ENCODE measurements at places on chromosomes 11 and 22.

GRCh38 chr22:42064629-42065028, 6.0 kb downstream of the NAGA start:
- no peak for DNase-seq

- DNase-seq, result no peak
Measured at GRCh38 chr11:119520966-119521365, 98.0 kb upstream of the THY1 start.

DNA sequence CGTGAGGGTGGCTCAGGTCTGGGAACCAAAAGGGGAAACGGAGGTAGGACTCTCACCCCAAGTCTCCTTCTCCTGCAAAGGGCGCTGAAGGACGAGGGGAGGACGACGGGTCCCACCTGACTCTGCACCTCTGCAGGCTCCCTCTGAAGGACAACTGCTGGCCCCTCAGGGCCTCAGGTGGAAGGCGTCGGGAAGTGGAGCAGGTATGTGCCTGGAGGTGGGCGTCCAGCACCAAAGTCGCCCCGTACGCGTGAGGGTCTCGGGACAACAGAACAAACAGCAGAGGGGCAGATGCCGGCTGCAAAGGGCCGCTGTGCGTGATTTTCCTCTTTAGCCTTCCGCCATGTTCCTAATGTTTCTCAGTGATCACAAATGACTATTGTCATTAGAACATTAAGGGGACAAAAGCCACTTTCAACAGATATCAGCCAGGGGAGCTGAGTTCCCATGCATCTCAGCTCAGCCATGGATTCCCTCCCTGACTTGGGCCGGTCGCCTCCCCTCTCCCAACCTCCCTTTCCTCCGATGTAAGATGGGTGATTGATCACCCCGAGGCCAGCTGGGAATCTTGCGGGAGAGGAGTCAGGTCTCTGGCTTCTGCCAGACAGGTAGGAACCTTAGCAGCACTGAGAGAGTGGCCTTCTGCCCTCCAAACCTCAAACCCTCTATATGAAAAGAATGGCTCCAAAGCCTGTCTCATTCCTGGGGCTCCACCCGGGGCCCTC, 836 bp downstream of the SLC16A8 start:
- no peak for DNase-seq

DNA sequence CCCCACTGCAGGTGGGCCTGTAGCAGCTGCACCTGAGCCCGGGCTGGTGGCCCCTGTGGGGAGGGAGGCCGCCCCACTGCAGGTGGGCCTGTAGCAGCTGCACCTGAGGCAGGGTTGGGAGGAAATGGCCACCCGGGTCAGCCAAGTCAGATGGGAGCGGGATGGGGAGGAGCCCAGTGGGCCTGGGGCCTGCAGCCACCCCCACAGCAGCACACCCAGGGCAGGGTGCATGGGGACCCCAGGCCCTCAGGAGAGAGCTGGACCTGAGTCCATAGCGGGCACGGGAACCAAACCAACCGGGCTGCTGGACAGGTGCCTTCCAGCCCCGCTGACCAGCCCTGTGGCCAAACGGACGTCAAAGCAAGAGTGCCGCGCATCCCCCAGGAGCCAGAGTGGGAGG, 61.7 kb downstream of the BRD1 start:
- no peak for DNase-seq

DNA sequence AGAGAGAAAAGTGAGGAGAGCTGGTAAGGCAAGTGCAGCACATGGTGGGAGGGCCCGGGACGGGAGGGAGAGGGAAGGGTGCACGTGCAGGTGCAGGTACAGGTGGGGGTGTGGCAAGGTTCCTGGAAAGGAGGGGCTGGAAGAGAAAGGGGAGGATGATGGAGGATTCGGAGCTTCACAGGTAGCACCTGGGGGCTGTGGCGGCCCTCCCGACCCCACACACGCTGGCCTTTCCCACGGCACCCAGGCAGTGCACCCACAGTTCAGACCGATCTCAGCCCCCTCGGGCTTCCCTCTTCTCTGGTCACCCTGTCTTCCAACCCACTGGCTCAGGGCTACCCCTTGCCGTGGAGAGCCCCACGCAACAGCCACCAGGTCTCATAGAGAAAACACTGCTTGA, 67.4 kb upstream of the A4GALT start:
- DNase-seq, result no peak

GRCh38 chr11:125071846-125072217, 8.7 kb downstream of the SLC37A2 start:
- no peak for DNase-seq

- DNase-seq, result peak; percentile 93
Measured at GRCh38 chr11:64304316-64305072, 830 bp upstream of the ESRRA start.

DNA sequence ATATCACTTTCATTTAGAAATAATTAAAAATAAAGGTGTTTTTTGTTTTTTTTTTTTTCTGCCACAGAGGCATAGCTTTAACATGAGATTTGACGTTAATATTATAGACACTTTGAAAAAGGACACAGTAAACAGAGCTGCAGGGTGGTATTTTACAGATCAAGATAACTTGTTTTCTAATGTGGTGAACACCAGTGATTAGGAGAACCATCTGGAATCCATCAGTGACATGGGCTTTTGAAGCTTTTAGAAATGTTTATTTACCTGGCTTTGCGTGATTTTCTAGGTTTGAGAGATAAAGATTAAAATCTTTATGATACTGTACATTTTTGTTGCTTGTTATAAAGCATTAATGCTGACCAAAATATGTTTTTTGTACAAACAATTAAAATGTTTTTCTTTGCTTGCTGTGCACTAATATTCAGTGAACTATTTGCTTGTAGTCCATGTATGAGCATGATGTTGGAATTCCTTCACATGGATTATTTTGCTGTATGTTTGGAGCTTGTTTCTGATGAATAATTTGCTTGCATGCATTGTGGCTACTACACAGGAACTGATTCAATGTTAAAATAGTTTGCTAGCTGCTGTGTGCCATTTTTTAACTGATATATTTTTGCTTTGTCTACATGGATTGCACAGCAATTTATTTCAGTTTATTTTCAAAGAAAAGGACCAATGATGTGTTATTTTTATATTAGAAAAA, 352.1 kb upstream of the NARS2 start:
- no peak for DNase-seq

DNA sequence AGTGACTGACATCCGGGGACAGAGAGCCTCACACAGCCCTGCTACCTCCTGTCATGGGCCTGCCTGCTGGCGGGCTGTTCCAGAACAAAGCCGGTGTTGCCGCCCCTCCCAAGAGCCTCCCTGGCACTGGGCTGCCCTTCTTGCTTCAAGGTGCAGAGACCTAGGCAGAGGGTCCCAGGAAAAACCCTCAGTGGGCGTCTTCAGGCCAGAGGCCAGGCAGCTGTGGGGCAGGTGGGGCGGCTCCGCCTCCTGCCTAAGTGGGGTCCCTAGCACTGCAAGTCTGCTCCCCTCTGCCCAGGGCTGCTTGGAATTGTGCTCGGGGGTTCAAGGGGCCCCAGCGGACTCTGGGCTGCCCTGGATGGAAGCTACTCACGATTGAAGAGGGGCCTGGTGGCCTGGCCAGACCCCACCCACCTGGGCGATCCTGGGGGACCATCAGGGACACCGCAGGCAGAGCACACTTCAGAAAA, 20.4 kb upstream of the GNB1L start:
- DNase-seq, result no peak

GRCh38 chr22:32882774-32883530, 81.4 kb downstream of the TIMP3 start:
- DNase-seq, result no peak

GRCh38 chr22:16962501-16962900, 45.5 kb downstream of the GAB4 start:
- no peak for DNase-seq

DNA sequence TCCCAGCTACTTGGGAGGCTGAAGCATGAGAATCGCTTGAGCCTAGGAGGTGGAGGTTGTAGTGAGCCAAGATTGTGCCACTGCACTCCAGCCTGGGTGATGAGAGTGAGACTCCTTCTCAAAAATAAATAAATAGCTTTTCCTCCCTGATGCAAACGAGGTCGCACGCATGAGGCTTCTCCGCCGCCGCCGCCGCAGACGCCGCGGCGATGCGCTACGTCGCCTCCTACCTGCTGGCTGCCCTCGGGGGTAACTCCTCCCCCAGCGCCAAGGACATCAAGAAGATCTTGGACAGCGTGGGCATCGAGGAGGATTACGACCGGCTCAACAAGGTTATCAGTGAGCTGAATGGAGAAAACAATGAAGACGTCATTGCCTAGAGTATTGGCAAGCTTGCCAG, 20.0 kb upstream of the RAB39A start:
- DNase-seq, result no peak

GRCh38 chr22:24985826-24986214, 33.3 kb downstream of the KIAA1671 start:
- no peak for DNase-seq

- no peak for DNase-seq
Measured at GRCh38 chr11:30987819-30988218, 381.7 kb downstream of the DCDC1 start.

DNA sequence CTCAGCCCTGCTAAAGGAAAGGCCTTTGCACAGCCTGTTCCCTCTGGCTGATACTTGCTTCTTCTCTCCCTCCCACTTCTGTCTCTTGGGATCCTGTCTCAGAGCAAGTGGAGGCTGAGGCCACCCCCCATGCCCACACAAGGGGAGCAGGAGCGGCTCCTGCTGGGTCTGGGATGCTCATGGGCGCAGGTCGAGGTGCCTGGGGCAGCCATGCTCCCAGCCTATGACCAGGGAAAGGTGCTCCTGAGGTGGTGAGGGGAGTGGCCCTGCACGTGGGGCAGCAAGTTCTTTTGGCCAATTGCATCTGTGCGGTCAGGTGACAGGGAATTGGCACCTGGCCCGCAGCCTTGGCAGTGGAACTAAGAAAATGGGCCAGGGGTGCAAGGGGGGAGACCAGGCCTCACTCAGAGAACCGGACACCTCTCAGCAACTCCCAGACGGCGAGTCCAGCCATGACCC, 1.5 kb downstream of the MAPK11 start:
- DNase-seq, result no peak

DNA sequence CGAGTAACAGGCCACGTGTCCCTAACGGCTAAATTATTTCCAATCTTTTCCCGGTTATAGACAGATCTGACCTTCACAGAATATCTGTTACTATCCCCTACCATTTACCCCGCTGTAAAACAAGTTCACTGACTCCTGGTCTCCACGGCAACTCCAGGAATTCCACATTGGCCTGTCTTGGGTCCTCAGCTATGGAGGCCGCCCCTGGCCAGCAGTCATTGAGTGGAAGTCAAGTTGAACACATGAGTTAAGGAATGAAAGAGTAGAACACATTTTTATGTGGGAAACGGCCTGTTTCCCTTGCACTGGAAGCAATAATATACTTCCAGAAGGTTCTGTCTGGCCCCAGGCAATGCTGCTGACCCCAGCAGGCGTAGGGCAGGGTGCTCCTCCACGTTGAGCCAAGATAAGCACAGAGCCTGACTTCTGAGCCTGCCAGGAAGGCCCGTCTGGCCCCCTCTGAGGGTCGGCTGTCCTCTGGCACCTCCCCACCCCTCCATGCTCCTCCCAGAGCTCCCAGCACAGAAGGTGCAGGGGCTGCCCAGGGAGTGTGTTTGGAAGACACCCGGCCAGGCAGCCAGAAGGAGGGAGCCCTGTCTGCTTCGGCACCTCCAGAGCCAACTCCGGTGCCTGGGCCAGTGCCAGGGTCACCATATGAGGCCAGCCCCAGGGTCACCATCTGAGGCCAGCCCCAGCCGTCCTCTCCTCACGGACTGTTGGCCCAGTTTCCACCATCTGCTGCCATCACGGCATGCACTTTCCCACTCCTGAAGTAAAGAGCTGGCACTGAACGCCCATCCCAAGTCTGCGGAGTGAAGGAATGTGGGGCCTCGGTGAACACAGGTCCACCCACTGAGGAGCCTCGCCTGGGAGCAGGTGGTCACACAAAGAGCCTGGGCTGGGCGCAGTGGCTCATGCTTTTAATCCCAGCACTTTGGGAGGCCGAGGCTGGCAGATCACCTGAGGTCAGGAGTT, 813.2 kb downstream of the BRD1 start:
- no peak for DNase-seq

DNA sequence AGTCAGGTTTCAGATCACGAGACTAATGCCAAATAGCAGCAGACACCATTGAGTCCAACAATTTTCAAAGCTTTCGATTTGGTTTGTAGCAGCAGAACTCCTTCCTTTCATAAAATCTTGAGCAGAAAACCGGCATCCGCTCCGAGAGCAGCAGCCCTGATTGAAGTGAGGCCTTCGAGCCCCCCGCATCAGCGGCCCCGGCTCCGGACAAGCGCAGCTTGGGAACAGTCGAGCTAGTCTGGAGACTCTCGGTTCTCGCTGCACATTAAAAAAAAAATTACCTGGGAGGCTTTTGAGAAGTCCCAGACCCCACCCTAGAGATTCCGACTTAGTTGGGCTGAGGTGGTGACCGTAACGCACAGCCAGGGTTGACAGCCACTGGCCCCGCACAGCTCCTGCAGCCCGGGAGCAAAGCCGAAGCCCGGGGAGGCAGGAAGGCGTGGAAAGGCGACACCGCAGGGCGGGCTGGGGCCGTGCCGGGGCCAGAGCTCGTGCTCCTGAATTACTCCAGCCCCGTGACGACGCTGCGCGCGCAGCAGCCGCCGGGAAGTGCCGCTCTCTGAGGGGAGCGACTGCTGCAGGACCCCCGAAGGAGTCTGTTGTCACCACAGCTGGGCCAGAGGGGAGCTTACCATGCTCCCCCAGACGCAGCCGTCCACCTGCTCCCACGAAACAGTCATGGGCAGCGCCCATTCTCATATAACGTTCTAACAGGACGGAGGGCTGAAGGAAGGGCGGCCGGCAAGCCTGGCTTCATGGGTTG, 57.8 kb downstream of the SPATA19 start:
- DNase-seq, result no peak

- DNase-seq, result no peak
Measured at GRCh38 chr11:103897160-103897936, 139.1 kb upstream of the DDI1 start.

GRCh38 chr22:31495343-31495742, 993 bp upstream of the SFI1 start:
- DNase-seq, result no peak

- no peak for DNase-seq
Measured at GRCh38 chr11:46701078-46701654, 335 bp downstream of the ZNF408 start.

- DNase-seq, result no peak
Measured at GRCh38 chr11:116962108-116962507, 124.7 kb upstream of the APOA1 start.

DNA sequence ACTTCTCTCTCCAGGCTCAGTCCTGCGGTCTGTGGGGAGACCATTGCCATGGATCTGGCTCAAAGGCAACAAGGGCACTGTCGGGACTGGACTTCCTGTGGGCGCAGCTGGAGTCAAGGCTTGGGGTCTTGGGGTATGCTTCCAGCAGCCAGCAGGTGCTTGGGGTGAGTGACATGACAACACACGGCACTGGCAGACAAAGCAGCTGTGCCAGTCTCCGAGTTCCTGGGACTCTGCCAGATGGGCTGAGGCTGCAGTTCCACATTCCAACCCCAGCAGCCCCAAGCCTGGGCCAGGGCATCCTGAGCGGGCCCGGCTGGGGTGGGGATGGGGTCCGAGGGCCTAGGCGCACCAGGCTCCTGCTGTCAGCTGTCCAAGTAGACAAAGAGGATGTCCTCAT, 12.3 kb downstream of the GUCD1 start:
- DNase-seq, result no peak

Data from stimulated activated CD8-positive, alpha-beta memory T cell treated with anti-CD3 and anti-CD28 coated beads, Interleukin-12 subunit alpha, Interleukin-12 subunit beta, amount 100 ng/mL, for 1 hour (primary cell).